ENCODE measurements at places on chromosomes 3 and 15.

GRCh38 chr3:161548301-161548700, 51.7 kb downstream of the OTOL1 start:
- no peak for DNase-seq

- DNase-seq, result no peak
Observed at GRCh38 chr3:16802389-16802788, 82.4 kb upstream of the PLCL2 start.

DNA sequence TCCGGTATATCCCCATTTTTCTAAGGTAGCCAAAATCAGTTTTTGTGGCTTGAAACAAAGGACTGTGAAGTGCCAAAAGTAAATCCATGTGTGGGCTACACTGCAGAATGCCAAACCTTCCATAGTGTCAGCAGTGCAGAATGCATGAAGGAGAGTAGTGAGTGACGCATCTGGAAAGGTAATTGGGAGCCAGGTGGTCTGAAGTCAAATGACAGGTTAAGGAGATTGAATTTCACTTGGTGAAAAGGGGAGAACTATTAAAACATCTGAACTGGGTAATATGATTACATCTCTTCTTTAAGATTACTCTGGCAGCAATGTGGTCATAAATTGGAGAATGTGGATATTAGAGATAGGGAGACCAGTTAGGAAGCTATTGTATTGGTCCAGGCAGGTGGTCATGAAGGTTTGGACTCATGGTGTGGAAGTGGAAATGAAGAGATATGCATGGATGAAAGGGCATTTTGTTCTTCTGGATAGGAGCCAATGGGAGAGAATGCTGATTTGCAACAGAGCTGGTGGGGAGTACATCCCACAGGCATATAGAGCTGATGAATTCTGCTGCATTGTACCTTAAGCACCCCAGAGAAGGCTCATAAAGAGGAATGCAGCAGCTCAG, 118.2 kb downstream of the ECT2 start:
- DNase-seq, result no peak

DNA sequence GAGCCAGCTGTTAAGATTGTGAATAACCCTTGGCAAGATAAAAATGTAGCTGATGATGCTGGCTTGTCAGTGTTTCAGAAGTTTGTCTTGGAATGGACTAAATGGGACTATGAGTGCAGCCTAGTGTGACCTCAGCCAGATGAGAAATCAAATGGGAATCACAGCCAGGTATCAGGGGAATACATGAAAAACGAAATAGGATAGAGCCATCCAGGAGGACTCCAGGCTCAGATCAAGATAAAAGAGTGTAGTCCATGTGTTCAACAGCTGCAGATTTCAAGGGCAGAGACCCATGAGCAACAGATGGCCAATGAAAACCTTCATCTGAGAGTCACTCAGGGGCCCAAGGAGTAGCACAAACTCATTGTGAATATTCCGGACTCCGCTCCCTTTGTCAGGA, 1080.9 kb upstream of the CADM2 start:
- DNase-seq, result no peak

DNA sequence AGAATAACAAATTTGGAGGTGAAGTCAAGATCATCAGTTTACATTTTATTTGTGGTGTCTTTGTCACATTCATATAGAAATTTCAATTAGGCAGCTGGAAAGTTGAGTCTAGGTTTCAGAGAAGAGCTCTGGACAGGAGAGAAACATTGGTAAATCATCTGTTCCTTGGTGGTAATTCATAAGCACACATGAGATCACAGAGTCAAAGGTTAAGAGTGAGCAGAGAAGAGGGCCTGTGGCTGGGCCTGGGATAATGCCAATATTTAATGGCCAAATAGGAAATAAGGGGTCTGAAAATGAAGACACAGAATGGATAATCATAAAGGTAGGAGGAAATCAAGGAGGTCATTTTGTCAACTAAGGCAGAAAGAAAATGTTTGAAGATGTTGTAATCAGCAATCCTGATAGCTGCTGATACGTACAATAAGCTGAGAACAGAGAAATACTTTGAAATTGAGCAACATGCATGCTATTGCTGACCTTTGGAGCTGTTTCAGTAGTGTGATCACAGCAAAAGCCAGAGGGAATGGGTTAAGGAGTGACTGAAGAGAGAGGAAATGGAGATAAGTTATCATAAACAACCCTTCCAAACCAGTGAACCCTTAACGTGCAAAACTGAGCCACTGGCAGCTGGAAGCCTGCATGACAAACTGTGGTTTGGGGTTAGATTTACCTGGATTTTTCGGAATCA, 692.8 kb downstream of the AGBL1 start:
- no peak for DNase-seq

- no peak for DNase-seq
Observed at GRCh38 chr3:162658003-162658402, 1161.4 kb downstream of the OTOL1 start.

- no peak for DNase-seq
Observed at GRCh38 chr15:83767741-83768140, 113.8 kb downstream of the ADAMTSL3 start.

DNA sequence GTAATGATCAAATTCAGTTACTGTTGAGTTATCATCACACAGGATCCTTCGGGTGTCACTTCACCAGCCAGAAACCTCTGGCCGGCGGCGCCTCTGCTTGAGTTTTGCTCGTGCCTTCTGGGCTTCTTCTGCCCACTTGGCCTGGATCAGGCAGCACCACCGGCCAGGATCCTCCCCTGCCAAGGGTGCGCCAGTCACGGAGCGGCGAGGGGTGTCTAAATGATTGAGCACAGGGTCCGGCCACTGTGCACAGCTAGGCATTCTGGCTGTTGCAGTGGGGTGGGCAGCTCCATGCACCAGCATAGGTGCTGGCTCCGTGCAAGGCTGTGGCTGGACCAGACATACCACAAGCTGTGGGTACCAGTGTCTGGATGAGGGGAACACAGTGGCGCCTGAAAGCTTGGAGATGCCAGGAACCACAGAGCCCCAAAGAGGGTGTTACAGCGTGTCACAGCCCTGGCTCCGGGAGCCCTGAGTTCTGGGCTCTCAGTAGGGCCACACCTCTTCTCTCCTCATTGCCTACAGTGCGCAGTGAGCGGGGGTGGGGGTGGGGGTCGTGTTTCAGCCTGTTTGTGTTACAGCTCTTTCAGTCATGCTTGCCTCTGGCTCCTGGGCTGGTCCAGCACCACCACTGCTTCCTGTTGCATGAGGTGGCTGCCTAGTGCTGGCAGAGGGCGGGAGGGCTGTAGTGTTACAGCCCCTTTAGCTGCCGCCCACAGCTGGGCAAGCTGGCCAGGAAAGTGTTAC, 169.4 kb downstream of the FNDC3B start:
- DNase-seq, result no peak

- no peak for DNase-seq
Observed at GRCh38 chr15:35195649-35196048, 110.6 kb upstream of the NANOGP8 start.

- no peak for DNase-seq
Observed at GRCh38 chr3:188367678-188368077, 213.7 kb downstream of the LPP start.
